ENCODE measurements at places on chromosomes 6 and 20. TPM values are rescaled to one million over a fixed set of nuclear protein-coding genes. Genes with fewer than 3 reads are reported as not detected.

DNA sequence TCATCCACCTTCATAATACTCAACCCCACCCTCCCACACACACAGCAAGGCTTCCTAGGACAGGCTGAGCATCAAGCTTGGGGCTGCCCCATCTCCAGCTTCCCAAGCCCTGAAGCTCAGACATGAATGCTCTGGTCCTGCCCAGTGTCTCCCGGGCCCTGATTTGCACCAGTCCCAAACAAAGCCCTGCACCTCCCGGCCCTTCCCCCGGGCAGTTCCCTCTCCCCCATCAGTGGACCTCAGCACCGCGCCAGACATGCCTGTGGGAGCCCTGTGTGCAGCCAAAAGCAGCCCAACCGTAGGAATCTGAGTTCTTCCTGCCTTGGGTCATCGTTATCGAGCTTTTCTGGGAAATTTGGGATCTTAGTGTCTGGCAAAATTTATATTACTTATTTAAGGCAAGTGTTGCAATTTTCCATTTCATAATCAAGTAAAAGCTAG is 63.5 kb downstream of the THBS2 start:
- no peak overlapping the region for H3K27ac ChIP-seq
- H3K4me1 ChIP-seq, result peaks cover 8% of the 10 kb centered on the region
- no peaks in the 10 kb centered on the region for H3K27me3 ChIP-seq
- DNase-seq, result no peak
- no peaks in the 10 kb centered on the region for H3K36me3 ChIP-seq

GRCh38 chr6:56758553-56758952 is 115.9 kb upstream of the DST start:
- no peak overlapping the region for H3K4me3 ChIP-seq
- H3K27ac ChIP-seq, result no peak overlapping the region
- peaks cover 2% of the 10 kb centered on the region for H3K27me3 ChIP-seq
- H3K4me1 ChIP-seq, result no peaks in the 10 kb centered on the region
- H3K36me3 ChIP-seq, result no peaks in the 10 kb centered on the region

GRCh38 chr20:63357921-63358905 is 2.9 kb downstream of the CHRNA4 start:
- H3K4me3 ChIP-seq, result no peak overlapping the region
- H3K27me3 ChIP-seq, result peaks cover 10% of the 10 kb centered on the region
- no peaks in the 10 kb centered on the region for H3K36me3 ChIP-seq
- DNase-seq, result no peak
- H3K4me1 ChIP-seq, result no peaks in the 10 kb centered on the region
- H3K27ac ChIP-seq, result no peak overlapping the region

GRCh38 chr6:70103798-70104197 is 199.1 kb downstream of the COL9A1 start:
- no peak for DNase-seq
- peaks cover 7% of the 10 kb centered on the region for H3K27me3 ChIP-seq
- H3K27ac ChIP-seq, result no peak overlapping the region
- H3K4me1 ChIP-seq, result no peaks in the 10 kb centered on the region
- no peak overlapping the region for H3K4me3 ChIP-seq
- no peaks in the 10 kb centered on the region for H3K36me3 ChIP-seq

GRCh38 chr20:62876902-62877816 is 15.5 kb upstream of the TCFL5 start:
- peaks cover 10% of the 10 kb centered on the region for H3K36me3 ChIP-seq
- no peak overlapping the region for H3K4me3 ChIP-seq
- no peak for DNase-seq
- H3K27ac ChIP-seq, result no peak overlapping the region
- peaks cover 24% of the 10 kb centered on the region for H3K4me1 ChIP-seq
- peaks cover 3% of the 10 kb centered on the region for H3K27me3 ChIP-seq

DNA sequence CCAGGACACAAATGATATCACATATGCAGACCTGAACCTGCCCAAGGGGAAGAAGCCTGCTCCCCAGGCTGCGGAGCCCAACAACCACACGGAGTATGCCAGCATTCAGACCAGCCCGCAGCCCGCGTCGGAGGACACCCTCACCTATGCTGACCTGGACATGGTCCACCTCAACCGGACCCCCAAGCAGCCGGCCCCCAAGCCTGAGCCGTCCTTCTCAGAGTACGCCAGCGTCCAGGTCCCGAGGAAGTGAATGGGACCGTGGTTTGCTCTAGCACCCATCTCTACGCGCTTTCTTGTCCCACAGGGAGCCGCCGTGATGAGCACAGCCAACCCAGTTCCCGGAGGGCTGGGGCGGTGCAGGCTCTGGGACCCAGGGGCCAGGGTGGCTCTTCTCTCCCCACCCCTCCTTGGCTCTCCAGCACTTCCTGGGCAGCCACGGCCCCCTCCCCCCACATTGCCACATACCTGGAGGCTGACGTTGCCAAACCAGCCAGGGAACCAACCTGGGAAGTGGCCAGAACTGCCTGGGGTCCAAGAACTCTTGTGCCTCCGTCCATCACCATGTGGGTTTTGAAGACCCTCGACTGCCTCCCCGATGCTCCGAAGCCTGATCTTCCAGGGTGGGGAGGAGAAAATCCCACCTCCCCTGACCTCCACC is 42.2 kb downstream of the SIRPA start:
- H3K4me1 ChIP-seq, result no peaks in the 10 kb centered on the region
- no peak overlapping the region for H3K27ac ChIP-seq
- H3K36me3 ChIP-seq, result no peaks in the 10 kb centered on the region
- DNase-seq, result no peak
- no peak overlapping the region for H3K4me3 ChIP-seq
- H3K27me3 ChIP-seq, result peaks cover 4% of the 10 kb centered on the region

DNA sequence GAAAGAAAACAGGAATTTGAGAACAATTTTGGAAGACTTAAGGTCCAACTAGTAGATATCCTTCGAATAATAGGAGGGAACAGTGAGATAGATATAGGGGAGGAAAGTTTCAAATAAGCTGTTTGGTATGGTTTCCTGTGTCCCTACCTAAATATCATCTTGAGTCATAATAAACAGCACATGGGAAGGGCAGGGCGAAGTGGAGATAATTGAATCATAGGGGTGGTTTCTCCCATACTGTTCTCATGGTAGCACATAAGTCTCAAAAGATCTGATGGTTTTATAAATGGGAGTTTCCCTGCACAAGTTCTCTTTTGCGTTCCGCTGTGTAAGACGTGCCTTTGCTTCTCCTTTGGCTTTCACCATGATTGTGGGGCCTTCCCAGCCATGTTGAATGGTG is 39.5 kb upstream of the ENPP5 start:
- H3K4me3 ChIP-seq, result no peak overlapping the region
- no peak overlapping the region for H3K27ac ChIP-seq
- no peaks in the 10 kb centered on the region for H3K4me1 ChIP-seq
- no peak for DNase-seq

Gene KCNK16
- total RNA-seq, result not detected

Gene CD24
- total RNA-seq, result 0.22 TPM

All from activated CD4-positive, alpha-beta T cell treated with anti-CD3 and anti-CD28 coated beads, Interleukin-2, amount 10 ng/mL, durations not matched to agents 7 days and 5 days (primary cell).